Stimulated activated CD8-positive, alpha-beta memory T cell treated with anti-CD3 and anti-CD28 coated beads, Interleukin-4, amount 100 ng/mL, for 4 hours (primary cell): ENCODE measurements at places on chromosomes 12 and 14.

GRCh38 chr12:132021965-132022364 lies 72.2 kb downstream of the EP400 start:
- DNase-seq, result no peak

DNA sequence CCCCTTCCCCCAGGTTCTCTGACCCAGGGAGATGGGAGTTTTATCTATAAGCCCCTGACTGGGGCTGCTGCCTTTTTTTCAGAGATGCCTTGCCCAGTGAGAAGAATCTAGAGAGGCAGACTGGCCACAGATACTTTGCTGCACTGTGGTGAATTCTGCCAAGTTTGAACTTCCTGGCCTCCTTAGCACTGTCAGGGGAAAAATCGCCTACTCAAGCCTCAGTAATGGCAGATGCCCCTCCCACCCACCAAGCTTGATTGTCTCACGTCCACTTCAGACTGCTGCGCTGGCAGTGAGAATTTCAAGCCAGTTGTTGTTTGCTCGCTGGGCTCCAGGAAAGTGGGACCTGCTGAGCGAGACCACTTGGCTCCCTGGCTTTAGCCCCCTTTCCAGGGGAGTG lies 31.7 kb downstream of the KLRK1 start:
- DNase-seq, result no peak

GRCh38 chr14:70640938-70641547 lies 673 bp upstream of the TTC9 start:
- no peak for DNase-seq

DNA sequence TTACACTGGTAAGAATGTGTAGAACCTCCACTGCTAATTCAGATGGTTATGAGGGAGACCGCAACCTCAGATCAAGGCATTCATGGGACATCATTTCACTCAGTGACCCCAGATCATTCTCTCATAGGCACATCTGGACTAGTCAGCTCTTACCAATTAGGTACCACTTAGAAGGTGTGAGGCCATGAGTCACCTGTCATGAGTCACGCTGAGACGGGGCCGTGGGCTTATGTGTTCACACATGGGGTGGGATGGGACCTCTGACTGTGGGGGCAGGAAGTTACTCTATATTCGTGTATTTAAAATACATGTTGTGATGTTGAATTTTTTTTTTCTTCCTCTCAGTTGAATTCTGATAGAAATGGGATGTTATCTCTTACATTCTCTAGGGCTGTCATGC lies 55.9 kb downstream of the CCDC92 start:
- DNase-seq, result peak; percentile 35

DNA sequence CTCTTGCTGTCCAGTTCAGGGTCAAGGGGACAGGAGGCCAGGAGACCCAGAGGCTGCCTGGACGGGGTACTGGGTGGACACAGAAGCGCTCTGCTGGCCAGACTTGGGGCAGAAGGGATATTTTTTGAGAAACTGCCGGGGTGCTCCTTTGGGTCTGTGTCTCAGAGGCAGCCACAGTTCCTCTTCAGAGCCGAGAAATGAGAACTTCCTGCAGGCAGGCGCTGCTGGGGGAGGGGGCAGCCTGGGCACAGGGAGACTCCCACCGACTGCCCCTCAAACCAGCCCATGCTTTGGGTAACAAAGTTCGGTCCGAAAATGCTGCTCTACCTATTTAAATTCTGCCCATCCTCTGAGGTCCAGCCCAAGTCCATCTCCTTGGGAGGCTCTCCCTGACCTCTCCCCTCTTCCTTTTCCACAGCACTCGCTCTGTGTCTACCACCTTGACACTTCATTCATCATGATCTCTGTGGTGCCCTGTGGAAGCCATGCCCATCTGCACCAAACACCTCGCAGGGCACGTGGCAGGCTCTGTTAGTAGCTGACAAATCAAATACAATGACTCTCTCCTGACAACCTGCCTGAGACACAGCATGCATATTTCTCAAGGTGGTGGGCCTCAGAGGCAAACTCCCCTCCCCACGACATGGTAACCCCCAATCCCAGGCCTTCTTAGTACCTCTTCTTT lies 16.4 kb downstream of the HDAC7 start:
- no peak for DNase-seq

GRCh38 chr14:84234281-84234680 lies 1295.7 kb upstream of the FLRT2 start:
- no peak for DNase-seq

- DNase-seq, result no peak
Observed at GRCh38 chr14:35958499-35958898, 132.4 kb downstream of the BRMS1L start.

GRCh38 chr12:117101953-117102799 lies 3.0 kb upstream of the TESC start:
- DNase-seq, result no peak

DNA sequence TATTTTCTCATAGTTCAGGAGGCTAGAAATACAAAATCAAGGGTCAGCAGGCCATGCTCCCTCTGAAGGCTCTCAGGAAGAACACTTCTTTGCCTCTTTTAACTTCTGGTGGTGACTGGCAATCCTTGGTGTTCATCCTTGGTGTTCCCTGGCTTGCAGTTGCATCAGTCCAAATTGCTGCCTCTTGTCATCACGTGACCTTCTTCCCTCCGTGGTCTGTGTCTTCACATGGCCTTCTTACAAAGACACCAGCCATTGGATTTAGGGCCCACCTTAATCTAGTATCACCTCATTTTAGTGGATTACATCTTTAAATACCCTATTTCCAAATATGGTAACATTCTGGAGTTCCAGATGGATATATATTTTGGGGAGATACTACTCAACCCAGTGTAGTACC lies 7.5 kb upstream of the LRRC9 start:
- DNase-seq, result no peak

DNA sequence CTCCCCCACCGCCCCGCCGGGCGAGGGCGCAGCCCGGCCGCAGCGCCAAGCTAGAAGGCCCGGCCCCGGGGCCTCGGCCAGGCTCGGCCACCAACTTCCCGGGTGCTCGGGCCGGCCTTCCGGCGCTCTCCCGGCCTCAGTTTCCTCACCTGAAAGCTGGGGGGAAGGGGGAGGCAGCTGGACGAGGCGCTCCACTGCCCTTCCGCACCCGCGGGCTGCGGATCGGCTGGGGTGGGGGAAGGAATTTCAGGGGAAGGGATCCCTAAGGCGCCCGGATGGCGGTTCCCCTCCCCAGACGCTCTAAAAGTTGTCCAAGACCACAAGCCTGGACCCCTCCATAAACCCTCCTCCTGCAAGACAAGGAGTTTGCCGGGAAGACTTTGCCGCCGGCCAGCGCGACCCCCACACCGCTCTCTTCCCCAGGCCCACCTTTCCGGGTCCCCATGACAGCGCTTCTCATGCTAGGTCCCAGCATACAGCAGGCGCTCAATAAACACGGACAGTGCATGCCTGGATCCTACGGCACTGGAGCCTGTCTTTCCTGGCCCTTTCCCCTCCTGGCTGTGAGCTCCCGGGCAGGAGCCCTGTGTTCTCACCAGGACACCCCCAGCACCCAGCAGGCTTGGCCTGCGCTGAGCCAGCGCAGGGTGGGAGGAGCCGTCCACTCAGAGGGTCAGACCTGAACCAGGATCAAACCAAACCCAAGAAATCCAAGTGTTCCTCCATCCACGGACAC lies 18.1 kb downstream of the BEGAIN start:
- DNase-seq, result no peak

DNA sequence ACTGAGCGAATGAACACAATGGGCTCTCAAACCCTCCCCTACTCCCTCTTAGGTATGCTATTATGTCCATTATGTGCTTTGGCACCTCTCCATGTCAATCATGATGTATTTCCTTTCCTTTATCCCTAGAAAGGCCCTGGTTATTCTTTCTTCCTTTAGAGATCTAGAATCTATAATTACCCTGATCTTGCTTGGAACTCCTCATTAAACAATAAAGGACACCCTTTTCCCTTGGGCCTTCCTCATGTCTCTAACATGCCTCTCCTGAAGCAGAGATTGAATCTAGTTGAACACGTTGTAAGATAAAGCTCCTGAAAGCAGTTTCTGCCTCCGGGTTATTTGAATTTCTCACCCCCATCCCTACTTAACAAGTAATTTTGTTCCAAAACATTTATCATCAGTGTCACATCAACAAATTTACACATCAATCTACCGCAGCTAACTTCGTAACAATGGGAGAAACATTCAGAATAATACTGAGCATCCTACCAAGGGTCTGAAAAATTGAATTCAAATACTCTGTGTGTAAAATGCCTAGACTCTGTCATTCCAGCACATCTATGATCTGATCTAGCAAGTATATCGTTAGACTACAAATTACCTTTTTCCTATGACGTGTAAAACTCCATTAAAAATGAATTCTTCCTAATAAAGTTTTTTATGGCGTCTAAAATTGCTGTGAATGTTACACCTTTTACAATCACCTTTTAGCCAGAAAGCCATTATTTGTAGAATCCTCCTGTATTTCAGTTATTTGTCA lies 5.4 kb downstream of the USP44 start:
- no peak for DNase-seq

GRCh38 chr14:49545716-49546115 lies 40.5 kb downstream of the RPS29 start:
- DNase-seq, result no peak

DNA sequence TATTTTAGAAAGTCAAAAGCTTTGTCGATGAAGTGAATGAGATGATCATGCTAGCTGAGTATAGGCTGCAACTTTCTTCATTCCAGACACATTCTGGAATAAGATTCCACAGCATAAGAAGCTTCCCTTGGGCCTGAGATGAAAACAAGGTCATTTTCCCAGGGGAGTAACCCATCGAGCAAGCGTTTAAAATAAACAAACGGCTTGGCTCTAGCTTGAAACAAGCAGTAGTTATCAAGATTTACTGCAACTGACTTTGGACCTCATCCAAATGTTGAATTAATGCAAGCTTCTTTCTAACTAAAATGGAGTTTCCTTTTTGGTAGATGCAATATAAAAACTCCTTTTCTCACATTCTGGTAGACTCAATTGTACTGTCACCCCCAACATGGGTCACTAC lies 23.0 kb downstream of the KCNJ8 start:
- no peak for DNase-seq

DNA sequence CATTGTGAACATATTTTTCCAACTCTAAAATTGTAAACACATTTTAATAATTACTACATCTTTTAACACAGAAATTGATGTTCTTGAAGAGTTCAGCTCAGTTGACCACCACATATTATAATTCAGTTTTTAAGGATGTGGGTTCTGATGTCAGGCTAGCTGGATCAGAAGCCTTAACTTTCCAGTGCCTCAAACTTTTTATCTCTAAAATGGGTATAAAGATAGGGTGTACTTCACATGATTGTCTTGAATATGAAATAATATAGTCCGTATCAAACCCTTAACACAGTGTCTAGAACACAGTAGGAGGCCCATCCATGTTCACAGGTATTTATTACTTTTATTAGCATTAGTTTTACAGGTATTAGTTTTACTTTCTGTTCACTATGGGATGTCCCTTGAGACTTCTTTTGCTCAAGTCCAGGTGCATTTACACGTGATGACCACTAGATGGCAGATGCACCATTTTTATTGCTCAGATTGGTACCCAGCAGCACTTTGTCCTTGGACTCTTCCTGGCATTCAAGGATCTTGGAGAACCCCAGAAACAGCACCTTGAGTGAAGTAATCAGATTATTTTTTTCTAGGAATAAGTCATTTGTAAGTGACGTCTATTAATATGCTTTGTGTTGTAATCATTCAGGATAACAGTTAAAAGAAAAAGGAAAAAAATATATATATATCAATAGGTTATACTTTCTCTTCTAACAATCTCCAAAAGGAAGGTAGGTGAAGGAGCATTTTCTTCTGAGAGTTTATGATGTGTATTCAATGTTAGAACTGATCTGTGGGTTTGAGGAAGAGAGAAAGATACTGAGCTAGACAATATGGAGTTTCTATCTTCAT lies 580.2 kb downstream of the ETNK1 start:
- DNase-seq, result no peak

DNA sequence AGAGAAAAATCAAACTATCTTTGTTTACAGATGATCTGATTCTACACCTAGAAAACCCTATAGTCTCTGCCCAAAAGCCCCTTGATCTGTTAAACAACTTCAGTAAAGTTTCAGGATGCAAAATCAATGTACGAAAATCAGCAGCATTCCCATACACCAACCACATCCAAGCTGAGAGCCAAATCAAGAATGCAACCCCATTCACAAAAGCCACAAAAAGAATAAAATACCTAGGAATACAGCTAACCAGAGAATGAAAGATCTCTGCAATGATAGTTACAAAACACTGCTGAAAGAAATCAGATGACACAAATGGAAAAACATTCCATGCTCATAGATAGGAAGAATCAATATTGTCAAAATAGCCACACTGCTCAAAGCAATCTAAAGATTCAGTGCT lies 265.7 kb downstream of the AEBP2 start:
- DNase-seq, result no peak

DNA sequence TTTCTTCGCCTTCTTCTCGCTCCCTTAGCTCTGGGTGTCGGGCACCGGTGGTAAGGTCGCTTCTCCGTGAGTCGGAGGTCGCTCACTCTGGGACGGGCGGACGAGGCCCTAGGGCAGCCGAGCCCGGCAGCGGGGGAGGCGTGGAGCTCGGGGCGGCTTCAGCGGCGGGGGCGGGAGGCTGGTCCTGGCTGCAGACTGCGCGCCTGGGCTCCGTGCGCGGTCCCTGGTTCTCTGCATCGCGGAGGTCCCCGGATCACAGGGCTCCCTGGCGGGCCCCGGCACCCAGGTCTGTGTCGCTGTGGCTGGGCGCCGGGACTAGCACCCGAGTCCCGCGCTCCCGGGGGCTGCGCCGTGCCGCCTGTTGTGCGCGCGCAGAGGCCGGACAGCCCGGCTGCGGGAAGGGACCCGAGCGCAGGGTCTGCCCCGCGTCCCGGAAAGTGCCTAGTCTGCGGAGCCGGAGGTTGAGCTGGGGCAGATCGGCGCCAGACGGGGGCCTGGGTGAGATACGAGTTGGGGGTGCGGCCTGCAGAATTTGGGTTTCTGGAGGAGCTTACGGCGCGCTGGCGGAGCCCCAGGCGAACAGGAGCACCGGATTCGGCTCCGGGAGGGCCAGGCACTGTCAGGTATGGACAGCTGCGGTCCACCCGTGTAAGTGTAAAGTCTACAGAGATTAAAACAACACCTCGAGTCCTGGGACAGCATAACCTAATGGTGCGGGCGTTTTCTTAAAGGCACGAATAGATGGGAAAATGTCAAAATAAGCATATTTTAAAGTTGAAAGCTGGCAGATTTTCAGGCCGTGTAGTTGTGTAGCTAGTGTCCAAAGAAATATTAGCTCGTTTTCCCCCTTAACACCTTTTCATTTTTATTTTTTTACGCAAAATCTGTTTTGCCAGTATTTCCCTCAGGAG lies 713 bp downstream of the FRMD6 start:
- DNase-seq, result no peak

DNA sequence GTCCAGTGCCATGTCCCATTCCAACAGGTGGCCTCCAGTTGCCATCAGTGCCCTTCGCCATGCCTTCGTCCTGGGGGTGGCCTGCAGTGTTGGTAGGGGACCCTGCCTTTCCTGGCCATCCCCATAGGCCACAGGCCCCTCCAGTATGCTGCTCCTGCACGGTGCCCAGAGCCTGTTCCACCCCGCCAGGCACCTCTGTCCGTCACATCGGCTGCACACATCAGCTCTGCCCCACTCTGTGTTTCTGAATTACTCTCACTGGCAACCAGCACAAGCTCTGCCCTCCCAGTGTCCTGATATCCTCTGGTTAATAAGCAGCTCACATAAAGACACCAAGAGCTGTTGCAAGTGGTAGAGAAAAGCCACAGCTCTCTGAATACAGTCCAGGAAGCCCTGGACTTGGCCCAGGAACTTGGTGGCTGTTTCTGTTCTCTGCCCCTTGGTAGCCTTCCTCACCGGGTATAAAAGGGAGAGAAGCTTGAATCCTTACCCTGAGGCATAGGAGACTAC lies 31.3 kb upstream of the ATP2A2 start:
- DNase-seq, result no peak

- DNase-seq, result no peak
Observed at GRCh38 chr14:69945912-69946311, 66.7 kb downstream of the SMOC1 start.

GRCh38 chr14:71648725-71649124 lies 283.5 kb upstream of the RGS6 start:
- no peak for DNase-seq
